ENCODE measurements at places on chromosomes 11 and 22.

DNA sequence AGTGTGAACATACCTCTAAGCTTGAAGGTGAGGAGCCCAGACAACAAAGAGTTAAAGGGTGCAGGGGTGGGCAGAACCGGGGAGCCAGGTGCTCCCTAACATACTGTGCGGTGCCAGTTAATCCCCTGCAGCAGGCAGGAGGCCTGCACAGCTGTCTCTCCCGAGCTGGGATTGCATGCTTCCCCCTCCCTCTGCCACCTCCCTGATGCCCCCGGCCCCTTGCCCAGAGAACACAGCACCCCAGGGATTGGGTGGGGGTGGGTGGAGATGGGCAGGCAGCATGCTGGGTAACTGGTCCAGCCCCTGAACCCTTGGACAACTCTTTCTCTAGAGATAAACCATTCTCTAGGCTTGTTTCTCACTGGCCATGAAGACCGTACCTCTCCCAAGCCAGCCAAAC lies 67.7 kb upstream of the MYOD1 start:
- no peak for DNase-seq

DNA sequence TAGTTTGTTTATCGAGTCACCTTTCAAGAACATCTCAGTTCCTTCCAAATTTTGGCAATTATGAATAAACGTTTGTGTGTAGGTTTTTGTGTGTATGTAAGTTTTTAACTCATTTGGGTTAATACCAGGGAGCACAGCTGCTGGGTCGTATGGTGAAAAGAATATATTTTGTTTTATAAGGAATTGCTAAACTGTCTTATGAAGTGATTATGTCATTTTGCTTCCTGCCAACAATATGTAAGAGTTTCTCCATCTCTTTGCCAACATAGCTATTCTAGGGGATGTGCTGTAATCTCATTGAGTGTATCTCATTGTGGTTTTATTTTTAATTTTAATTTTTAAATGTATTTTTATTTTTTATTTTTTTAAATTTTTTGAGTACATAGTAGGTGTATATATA lies 27.3 kb downstream of the BCL2L13 start:
- DNase-seq, result no peak

DNA sequence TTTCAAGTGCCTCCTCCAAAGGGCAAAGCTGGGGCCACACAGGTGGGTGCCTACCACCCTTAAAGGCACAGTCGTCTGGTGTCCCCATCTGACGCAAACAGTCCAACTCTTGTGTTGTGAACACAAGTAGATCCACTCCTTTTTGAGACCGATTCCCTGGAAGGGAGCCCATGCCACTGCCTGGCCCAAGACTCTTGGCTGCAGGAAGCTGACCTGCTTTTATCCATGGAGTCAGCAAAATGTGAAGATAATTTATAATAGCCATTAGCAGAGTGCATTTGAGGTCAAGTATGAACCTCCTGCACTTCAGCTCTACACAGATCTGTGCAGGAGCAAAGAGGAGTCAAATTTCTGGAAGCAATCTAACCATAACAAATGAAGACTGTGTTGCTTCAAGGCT lies 68.5 kb downstream of the ADM start:
- no peak for DNase-seq

- no peak for DNase-seq
Measured at GRCh38 chr11:3942956-3943497, 87.6 kb downstream of the STIM1 start.

All from hematopoietic multipotent progenitor cell treated with erythropoietin and hydrocortisone succinate and interleukin-3 and kit ligand, for 17 days (in vitro differentiated cells).